Stimulated activated CD4-positive, alpha-beta T cell treated with anti-CD3 and anti-CD28 coated beads, Interleukin-1b, Interleukin-23, amount 100 ng/mL, for 4 hours (primary cell): ENCODE measurements at places on chromosomes 12 and 14.

DNA sequence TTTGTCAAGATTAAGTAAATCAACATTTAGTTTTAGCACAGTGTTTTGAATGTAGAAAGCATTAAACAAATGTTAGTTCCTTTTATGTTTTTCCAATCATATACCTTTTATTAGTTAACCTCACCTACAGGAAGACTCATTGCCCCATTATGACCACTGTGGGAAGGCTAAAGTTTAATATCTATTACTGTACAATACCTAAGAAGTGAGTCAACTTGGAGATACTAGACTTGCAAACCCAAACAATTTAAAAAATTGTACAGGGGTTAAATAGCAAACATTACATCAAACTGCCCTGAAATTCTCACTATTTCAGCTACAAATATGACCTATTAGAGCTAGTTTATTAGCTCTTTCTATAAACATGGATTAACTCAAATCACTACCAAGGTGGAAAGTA lies 8.6 kb upstream of the G2E3 start:
- no peak for DNase-seq

DNA sequence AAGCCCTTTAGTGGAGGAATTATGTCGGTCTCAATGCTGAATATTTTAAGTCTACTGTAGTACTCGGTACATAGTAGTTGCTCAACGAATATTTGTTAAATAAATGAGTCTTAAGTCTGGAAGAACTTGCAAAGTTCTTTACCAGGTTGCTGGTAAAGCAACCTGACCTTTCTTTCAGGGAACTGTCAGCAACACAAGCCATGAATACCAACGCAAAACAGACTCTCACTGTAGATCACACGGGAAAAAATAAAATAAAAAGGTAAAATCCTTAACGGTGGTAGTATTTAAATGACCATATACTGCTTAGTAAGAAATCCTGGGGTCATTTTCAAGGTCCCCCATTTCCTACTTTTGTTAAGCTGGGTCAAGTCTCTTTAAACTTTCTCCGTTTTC lies 447 bp upstream of the NUBPL start:
- no peak for DNase-seq

- no peak for DNase-seq
Observed at GRCh38 chr12:61687407-61687806, 572.8 kb upstream of the USP15 start.

- no peak for DNase-seq
Observed at GRCh38 chr12:109697877-109698468, 15.7 kb upstream of the FAM222A start.

GRCh38 chr12:41981758-41982157 lies 162.9 kb downstream of the GXYLT1 start:
- DNase-seq: no peak

DNA sequence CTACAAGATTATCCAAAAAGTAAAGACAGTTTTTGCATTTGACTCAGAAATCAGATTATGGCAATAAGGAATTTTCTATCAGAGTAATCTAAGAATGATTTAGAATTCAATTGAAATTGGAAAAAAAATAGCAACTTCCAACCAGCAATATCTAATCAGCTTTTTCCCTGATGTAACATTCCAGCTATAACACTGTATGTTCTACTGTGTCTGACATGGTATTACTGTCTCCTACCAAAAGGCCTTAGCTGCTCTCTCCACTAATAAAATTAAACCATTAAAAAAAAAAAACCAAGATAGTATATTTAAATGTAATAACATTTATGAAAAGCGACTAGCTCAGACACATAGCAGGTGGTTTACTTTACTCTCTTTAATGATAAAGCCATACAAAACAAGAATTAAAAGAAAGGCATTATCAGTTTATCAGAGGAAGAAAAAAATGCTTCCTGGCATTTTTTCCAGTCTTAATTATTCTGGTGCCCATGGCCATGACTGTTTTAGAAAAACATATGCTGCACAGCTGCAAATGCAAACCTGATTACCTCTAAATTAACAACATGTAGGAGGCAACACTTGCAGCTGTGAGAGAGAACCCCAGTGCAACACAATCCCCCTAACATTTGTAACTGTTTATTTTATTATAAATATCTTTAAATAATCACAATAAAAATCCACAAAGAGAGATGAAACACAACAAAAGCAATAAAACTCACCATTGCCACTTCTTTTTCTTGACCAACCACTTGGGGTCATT lies 28.8 kb downstream of the PHLDA1 start:
- DNase-seq: no peak
